Lower leg skin (tissue), 4 donors: ENCODE measurements at places on chromosomes 3 and 15.

- no peak for DNase-seq
These were observed 67.3 kb upstream of the ST3GAL6 start for GRCh38 chr3:98695796-98696195.

GRCh38 chr3:44470430-44470829 is 7.0 kb downstream of the ZNF445 start:
- no peak for DNase-seq

- DNase-seq: no peak
These were observed 157.2 kb downstream of the TIGIT start for GRCh38 chr3:114451051-114451451.

- no peak for DNase-seq
These were observed 227.7 kb upstream of the CNTN3 start for GRCh38 chr3:74842141-74842540.

- no peak for DNase-seq
These were observed 621.8 kb downstream of the MECOM start for GRCh38 chr3:169041677-169042171.

DNA sequence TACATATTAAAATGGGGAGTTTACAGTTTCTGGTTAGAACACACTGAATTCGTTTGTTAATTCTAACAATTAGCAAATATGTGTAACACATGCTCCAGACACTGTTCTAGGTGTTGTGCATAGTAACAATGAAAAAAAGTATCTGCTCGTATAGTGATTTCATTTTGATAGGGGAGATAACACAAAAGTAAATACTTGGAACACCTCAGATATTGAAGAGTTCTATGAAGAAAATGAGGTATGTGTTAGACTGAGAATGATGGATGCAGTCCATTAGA is 6.8 kb upstream of the TMF1 start:
- DNase-seq: no peak

- peak; percentile 25 for DNase-seq
These were observed 165.0 kb downstream of the ABHD5 start for GRCh38 chr3:43855674-43856299.

DNA sequence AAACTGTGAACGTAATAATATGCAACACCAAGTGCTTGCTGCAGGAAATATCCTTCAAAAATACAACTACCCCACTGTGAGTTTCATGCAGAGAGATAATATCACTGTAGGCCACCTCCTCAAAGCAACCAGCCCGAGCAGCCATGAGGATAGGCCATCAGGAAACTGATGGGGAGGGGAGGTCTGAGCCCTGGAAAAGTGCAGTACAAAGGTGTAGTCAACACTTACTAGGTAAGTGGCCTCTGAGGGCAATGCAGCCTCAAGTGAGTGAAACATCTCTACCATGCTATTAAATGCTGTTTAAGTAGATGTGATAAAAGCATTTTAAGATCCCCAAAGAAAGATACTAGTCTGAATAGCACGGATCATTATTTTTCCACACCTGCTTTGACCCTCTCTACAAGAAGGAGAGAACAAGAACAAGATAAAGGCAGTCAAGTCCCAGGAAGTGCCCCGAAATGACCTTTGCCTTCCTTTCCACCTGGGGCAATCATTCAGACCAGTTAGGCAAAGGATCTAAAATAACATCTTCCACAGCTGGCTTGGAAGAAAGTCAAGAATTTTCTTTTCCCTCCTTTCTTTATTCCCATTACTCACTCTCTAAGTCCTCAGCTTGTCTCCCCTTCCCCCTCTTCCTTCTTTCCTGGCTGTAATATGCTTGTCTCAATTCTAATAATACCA is 62.8 kb downstream of the FMN1 start:
- no peak for DNase-seq

- no peak for DNase-seq
These were observed 151.6 kb downstream of the TMCO5A start for GRCh38 chr15:38085931-38086568.

DNA sequence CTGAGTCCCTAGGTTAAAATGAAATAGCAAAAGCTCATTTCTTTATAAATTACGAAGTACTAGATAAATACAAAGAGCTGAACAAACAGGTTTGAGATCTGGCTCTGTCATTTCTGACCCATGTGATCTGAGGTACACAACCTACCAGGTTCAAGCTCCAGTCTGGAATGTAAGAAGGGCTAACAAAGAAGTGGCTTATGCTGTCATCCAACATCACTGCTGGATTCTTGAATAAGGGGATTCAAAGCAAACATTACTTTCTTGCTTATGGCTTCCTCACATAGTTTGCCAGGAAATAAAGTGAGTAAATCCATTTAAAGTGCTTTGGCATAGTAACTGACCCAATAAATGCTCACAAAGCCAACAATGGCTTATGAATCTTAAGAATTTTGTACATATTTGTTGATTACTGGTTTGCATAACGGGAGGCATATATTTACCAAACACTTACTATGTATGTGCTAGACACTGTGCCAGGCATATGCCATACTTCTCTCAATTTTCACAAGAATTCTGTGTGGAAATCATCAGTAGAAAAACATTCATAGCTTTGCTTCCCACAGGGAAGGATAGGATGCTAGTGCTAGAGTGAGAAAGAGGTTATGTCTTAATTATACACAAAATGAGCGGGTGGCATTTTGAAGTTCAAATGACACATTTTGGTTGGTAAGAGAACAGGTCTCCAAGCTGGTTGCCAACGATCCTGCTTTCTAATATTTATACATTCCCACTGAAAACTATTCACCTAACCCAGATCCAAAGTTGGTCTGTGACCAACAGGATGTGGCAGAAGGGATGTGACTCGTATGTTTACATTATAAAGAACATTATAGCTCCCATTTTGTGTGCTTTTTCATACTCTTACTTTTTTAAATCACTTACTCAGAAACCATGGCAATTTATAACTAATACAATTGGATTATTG is 38.7 kb upstream of the CSPG5 start:
- DNase-seq: no peak

- no peak for DNase-seq
These were observed 57.9 kb downstream of the STAG1 start for GRCh38 chr3:136694321-136694720.

- DNase-seq: no peak
These were observed 10.5 kb downstream of the LTF start for GRCh38 chr3:46454209-46454595.

DNA sequence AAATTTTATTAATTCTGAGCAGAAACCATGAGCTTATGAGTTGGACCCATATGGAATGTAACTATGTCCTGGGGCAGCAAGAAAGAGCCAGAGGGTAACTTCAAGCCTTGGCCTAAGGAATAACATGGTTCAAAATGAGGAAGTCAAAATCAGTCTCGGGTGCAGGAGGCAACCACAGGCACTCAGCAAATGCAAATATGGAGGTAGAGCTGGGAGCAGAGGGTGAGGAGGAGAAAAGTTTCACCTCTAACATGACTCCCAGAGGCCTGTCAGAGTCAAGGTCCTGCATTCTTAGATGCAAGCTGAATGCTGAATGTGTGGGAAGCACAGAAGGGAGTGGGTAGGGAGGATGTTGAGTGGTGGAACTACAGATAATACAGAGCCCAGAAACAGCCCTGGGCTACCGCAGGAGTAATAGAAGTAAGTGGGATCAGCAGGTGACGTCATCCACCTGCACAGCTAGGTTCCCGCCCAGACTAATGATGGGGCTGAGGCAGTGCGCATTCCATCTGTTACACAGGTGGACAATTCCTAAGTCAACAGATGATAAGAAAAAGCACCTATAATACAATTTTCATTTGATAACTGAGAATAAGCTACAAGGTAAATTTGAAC is 279.8 kb upstream of the ARRDC4 start:
- no peak for DNase-seq

GRCh38 chr3:132549890-132550578 is 47.0 kb upstream of the ACKR4 start:
- no peak for DNase-seq

GRCh38 chr3:81437683-81438082 is 323.8 kb downstream of the GBE1 start:
- DNase-seq: no peak

DNA sequence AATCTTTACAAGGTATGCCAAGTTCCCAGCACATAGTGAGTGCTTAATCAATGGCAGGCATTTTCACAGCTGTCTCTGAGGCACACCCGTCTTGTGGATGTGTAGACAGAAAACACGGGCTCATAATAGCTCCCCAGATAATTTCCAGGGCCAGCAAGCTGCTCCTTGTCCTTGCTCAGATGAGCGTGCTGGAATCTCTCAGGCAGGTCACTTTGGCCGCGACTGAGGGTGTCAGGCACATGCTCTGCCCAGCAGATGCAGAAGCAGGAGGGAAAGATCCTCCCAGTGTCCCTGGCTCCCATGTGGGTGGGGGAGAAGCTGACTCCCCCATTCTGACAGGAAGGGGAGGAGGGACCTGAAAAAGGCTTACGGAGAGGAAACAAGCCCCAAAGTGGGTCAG is 35.6 kb upstream of the SLC6A1 start:
- no peak for DNase-seq
